ENCODE measurements at places on chromosomes 3 and 15. TPM values are rescaled to one million over a fixed set of nuclear protein-coding genes. Genes with fewer than 3 reads are reported as not detected.

- H3K36me3 ChIP-seq = no peaks in the 10 kb centered on the region
- H3K4me3 ChIP-seq = no peak overlapping the region
- H3K27me3 ChIP-seq = no peaks in the 10 kb centered on the region
- no peak overlapping the region for H3K27ac ChIP-seq
- no peak for DNase-seq
These were observed 244.5 kb upstream of the SUCLG2 start for GRCh38 chr3:67898916-67899315.

The GALNT15 gene
- not detected for total RNA-seq

DNA sequence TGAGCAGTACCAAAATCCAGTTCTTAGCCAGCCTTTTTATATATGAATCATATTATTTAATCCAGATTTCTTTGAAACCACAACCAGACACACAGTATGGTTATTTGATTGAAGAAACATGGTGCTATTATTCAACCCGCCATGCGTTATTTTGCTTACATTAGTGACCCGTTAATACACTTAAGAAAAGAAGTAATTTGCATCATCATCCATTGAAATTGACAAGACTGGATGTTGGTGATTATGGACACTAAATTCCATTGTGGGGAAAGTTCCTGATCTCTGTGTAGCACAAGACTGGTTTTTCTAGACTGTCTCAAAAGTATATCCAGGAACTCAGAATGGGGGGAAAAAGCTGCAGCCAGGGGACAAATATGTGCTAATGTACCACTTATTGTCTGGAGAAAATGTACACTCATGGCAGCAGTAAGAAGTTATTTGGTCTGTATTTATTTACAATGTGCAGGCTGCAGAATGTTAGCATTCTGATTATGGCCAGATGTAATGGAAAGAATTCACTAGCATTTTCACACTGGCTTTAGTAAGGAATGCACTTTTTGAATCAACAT, 80.3 kb downstream of the FILIP1L start:
- H3K4me1 ChIP-seq = no peaks in the 10 kb centered on the region
- DNase-seq = no peak
- H3K27me3 ChIP-seq = no peaks in the 10 kb centered on the region
- H3K36me3 ChIP-seq = no peaks in the 10 kb centered on the region
- H3K27ac ChIP-seq = no peak overlapping the region

GRCh38 chr3:73314151-73314951, 252.9 kb downstream of the EBLN2 start:
- H3K27me3 ChIP-seq = no peaks in the 10 kb centered on the region
- H3K4me3 ChIP-seq = no peak overlapping the region
- no peaks in the 10 kb centered on the region for H3K4me1 ChIP-seq
- no peak overlapping the region for H3K27ac ChIP-seq

DNA sequence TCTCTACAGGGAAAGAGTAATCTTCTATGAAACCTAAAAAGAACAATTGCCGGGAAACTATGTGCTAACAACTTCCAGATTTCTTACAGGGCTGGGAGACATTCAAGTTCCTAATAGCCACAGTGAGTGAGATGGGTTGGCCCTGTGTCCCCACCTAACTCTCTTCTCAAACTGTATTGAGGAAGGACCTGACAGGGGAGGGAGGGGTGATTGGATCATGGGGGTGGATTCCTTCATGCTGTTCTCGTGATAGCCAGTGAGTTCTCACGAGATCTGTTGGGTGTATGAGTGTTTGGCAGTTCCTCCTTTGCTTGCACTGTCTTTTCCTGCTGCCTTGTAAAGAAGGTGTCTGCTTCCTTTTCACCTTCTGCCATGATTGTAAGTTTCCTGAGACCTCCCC, 958.7 kb downstream of the AGBL1 start:
- no peak for DNase-seq
- no peaks in the 10 kb centered on the region for H3K27me3 ChIP-seq
- H3K36me3 ChIP-seq = no peaks in the 10 kb centered on the region
- no peaks in the 10 kb centered on the region for H3K4me1 ChIP-seq
- H3K4me3 ChIP-seq = no peak overlapping the region

The STXBP5L gene
- total RNA-seq = not detected

DNA sequence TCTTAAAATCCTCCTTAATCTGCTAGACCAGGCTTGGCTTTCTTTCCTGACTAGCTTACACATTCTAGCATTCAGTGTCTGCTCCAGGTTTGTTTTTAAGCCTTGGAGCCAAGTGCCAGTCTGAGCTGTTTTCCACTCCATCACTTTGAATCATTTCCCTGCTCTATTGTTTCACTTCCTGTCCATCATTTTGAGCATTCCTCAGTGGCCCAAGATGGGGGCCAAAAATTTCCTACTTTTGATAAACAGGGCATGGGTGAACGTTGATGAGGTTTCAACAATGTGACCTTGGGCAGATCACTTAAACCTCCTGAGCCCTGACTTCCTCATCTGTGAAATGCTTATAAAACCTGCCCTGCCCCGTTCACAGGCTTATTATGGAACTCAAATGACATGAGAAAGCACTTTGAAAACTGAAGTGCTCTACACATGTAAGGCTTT, 4.4 kb downstream of the CYP19A1 start:
- no peaks in the 10 kb centered on the region for H3K36me3 ChIP-seq
- no peaks in the 10 kb centered on the region for H3K4me1 ChIP-seq
- DNase-seq = no peak
- H3K4me3 ChIP-seq = no peak overlapping the region
- no peak overlapping the region for H3K27ac ChIP-seq

GRCh38 chr3:79314544-79314943, 453.3 kb downstream of the ROBO1 start:
- no peaks in the 10 kb centered on the region for H3K27me3 ChIP-seq
- H3K4me3 ChIP-seq = no peak overlapping the region
- no peaks in the 10 kb centered on the region for H3K4me1 ChIP-seq
- DNase-seq = no peak

The MEIS2 gene
- total RNA-seq = not detected

GRCh38 chr3:163159306-163159705, 1662.7 kb downstream of the OTOL1 start:
- no peak overlapping the region for H3K4me3 ChIP-seq
- no peaks in the 10 kb centered on the region for H3K27me3 ChIP-seq
- no peaks in the 10 kb centered on the region for H3K4me1 ChIP-seq

DNA sequence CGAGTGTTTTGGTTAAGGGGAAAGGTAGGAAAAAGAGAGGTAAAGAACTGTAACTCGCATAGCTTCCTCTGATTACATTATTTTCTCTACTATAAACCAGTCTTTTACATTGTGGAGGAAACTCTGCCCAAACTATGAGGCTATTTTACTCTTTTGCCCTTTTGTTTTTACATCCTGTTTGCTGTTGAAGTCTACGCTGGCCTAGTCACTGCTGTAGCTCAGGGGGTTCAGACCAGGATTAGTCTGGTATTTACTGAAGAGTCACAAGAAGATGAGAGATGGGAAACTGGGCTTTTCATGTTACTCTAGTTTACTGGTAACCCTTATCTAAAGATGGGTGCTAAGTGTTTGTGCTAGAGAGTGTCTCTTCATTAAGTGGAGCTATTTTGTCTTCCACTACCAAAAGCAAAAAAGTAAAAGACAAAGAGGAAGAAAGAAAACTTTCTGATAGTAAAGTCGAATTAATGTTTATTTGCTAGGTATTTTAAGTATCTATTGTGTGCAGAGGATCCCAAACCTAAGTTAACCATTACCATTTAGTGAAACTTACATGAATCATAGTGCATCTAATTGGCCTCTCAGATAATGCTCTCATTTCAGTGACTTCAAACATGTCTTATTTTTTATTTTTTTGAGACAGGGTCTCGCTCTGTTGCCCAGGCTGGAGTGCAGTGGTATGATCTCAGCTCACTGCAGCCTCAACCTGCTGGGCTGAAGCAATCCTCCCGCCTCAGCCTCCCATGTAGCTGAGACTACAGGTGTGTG, 10.9 kb downstream of the RARB start:
- no peak overlapping the region for H3K27ac ChIP-seq
- H3K36me3 ChIP-seq = no peaks in the 10 kb centered on the region
- no peaks in the 10 kb centered on the region for H3K27me3 ChIP-seq
- DNase-seq = no peak
- no peaks in the 10 kb centered on the region for H3K4me1 ChIP-seq

DNA sequence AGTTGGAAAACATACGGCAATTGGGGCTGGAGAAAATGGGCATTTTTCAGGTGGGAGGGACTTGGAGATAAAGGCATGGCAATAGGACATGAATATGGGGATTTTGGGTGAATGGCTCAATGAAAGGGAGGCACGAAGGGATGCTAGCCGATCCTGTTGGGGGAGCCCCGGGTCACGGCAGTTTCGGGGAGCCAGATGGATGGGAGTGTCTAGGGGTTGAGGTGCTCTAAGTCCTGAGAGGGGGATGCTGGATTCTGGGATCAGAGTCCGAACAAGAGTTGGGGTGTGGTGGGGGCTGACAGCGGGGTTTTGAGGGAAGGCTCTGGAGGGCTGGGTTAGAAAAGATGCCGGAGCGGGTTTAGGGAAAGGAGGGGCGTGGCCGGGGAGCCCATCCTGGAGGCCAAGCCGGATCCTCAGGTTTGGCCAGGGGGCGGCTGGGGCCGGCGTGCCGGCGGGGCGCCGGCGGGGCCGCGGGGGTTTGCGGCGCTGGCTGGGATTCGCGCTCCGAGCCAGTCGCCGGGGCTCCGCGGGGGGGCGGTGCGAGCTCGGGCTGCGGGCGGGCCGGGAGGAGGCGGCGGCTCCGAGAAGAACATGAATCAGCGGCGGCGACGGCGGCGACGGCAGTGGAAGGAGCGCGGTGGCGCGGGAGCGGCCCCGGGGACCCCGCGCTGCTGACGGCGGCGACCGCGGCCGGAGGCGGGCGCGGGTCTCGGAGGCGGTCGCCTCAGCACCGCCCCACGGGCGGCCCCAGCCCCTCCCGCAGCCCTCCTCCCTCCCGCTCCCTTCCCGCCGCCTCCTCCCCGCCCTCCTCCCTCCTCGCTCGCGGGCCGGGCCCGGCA, at the start of gene TYRO3:
Gene TYRO3, plus strand, starts transcription at position 813 of the 839 bp plus-strand sequence. CDS start 46 bp downstream, outside the sequence.
- peak within 1 kb of the TSS; percentile 33 for H3K4me3 ChIP-seq
- DNase-seq = peak; percentile 66
- peaks cover 19% of the 10 kb centered on the region for H3K4me1 ChIP-seq
- no peaks in the 10 kb centered on the region for H3K36me3 ChIP-seq
- peak within 1 kb of the TSS; percentile 17 for H3K27ac ChIP-seq
- peaks cover 4% of the 10 kb centered on the region for H3K27me3 ChIP-seq

DNA sequence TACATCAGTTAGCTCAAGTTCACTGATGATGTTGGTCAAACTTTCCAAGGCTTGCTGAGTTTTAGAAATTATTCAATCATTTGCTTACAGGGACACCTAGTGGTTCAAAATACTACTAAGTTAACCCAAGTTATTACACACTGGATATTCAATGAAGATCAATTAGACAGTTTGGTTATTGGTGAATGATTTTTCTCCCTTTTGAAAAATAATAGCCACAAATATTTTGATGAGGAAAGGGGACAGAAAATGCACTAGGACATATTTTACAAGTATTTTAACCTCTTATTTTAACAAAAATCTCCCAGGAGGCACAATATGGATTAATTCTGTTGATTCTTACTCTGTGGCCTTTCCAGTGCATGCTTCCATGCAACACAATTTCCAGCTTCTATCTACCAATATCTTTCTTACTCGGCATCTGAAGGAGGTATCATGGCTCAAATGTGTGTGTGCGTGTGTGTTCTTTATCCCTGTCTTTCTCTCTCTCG, 20.1 kb upstream of the GOLGA6L2 start:
- H3K27me3 ChIP-seq = no peaks in the 10 kb centered on the region
- DNase-seq = no peak
- H3K36me3 ChIP-seq = no peaks in the 10 kb centered on the region
- no peaks in the 10 kb centered on the region for H3K4me1 ChIP-seq
- H3K27ac ChIP-seq = no peak overlapping the region

DNA sequence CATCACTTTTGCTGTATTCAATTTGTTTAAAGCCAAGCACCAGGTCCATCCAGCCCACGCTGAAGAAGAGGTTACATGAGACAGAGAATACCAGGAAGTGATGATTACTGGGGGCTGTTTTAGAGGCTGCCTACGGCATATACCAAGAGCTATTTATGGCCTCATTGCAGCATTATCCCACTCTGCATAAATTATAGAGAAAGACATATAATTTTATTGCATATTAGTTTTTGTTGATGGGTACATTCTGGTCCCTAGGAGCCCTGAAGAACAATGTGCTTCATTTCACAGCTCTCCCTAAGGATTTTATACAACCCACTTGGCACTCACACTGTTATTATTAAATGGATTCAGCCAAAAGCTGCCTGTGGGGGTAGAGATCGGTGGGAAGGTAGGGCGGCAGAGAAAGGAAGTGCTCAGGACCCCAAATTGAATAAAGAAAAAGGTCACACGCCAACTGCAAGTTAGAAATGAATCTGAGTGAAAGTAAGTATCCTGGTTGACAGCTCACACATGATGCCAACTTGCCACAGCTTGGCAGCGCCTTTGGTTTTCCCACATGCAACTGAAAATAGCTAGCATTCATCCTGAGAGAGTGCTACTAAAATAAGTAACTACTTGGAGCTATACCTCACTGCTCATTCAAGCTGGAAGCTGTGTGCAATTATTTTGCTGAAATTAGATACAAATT, 73.7 kb downstream of the CCNL1 start:
- no peaks in the 10 kb centered on the region for H3K27me3 ChIP-seq
- H3K27ac ChIP-seq = no peak overlapping the region
- no peak for DNase-seq
- H3K4me1 ChIP-seq = peaks cover 50% of the 10 kb centered on the region
- H3K36me3 ChIP-seq = no peaks in the 10 kb centered on the region

GRCh38 chr15:53549697-53550305, 209.7 kb downstream of the WDR72 start:
- no peaks in the 10 kb centered on the region for H3K4me1 ChIP-seq
- DNase-seq = no peak
- no peaks in the 10 kb centered on the region for H3K27me3 ChIP-seq
- H3K4me3 ChIP-seq = no peak overlapping the region

DNA sequence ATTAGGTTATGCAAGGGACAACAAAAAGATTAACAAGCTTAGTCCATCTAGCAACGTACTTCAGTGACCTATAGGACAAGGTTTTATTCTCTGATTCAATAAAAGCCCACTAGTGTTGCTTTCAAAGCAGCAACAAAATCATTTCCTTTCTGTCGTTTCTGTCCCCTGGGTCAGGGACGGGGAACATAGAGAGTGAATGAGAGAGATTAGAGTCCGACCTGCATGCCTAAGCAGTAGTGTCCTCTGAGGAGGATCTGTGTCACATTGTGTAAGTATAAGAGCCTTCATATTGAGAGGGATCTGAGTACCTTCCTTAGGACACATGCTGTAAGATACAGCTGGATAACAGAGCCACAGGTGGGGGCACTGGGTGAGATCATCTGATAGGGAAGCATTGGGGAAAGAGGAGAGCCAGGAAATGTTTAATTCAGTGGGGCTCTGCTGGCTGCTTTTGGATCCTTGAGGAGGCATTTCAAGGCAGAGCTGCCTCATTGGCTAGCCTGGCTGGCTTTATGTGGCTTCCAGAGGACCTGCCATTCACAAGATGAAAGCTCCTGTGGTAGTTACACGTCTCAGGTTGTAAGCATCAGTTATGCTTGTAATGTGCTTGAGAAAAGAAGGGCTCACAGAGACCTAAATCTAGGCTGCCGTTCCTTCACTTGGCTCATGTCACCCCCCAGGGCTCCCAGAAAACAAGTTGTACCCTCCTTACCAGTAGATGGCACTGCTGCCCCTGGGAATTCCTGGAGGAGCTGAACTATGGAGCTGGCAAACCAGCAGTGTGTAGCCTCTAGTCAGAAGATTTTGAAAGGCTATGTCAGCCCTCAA, 2.7 kb downstream of the TMEM108 start:
- peaks cover 8% of the 10 kb centered on the region for H3K27me3 ChIP-seq
- H3K27ac ChIP-seq = no peak overlapping the region
- DNase-seq = no peak
- no peaks in the 10 kb centered on the region for H3K4me1 ChIP-seq
- H3K36me3 ChIP-seq = no peaks in the 10 kb centered on the region

- H3K4me3 ChIP-seq = no peak overlapping the region
- no peaks in the 10 kb centered on the region for H3K27me3 ChIP-seq
- H3K36me3 ChIP-seq = peaks cover 4% of the 10 kb centered on the region
- no peak for DNase-seq
- no peak overlapping the region for H3K27ac ChIP-seq
These were observed 32.1 kb downstream of the HERC2 start for GRCh38 chr15:28289694-28290463.

All from CD4-positive, alpha-beta memory T cell (primary cell).